ENCODE measurements at places on chromosomes 3 and 15. TPM values are rescaled to one million over a fixed set of nuclear protein-coding genes. Genes with fewer than 3 reads are reported as not detected.

- DNase-seq: no peak
Measured at GRCh38 chr3:187968883-187969580, 184.9 kb upstream of the LPP start.

DNA sequence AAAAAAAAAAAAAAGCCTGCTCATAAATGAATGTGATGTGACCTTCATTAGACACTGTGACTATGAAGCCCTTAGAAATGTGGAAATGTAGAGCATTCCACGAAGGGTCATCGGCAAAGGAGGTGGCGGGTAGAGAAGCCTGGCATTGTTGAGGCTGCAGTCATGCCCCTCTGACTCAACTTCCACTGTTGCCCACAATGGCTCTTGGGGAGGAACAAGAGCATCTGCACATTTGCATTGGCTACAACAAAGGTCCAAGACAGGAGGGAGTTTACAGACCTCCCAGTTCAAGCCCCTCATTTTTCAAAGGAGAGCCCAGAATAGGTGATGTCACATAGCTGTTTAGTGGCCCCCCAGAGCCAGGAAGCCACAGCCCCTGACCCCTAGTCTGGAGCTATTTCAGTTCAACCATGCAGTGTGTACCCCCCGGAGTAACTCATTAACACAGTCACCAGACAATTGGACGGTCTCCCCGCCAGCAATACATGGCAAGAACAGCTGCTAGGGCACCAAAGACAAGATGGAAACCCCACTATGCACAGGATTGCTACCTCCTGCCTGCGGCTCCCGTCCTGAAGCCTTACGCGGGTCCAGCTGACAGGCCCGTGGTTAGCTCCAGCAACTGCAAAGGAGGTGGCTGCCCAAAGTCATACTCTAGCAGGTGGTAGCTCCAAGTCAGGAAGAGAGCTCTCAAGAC is 56.2 kb downstream of the SH3BP5 start:
- no peak for DNase-seq

- DNase-seq: peak; percentile 93
Measured at GRCh38 chr3:187986514-187986934, 167.4 kb upstream of the LPP start.

- no peak for DNase-seq
Measured at GRCh38 chr3:7683426-7683825, 818.2 kb upstream of the LMCD1 start.

DNA sequence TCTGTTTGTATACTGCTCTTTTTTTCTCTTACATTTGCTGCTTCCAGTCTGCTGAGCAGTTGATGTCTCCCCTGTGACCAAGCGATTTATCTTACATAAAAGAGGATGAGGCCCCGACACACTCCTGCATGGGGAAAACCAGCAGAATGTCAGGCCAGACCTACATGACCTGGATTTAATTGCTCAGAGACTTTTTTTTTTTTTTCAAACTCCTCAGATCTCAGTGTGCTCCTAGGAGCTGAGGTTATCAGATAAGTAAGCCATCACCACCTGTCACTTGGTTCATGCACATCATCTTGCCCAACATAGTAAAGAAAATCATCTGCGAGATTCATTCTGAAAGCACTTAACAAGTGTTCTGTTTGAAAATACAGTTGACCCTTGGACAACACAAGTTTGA is 163.1 kb downstream of the PLCL2 start:
- no peak for DNase-seq

GRCh38 chr3:171309906-171310359 is 150.3 kb downstream of the TNIK start:
- no peak for DNase-seq

GRCh38 chr3:50408443-50408944 is 49.2 kb upstream of the TMEM115 start:
- DNase-seq: no peak

DNA sequence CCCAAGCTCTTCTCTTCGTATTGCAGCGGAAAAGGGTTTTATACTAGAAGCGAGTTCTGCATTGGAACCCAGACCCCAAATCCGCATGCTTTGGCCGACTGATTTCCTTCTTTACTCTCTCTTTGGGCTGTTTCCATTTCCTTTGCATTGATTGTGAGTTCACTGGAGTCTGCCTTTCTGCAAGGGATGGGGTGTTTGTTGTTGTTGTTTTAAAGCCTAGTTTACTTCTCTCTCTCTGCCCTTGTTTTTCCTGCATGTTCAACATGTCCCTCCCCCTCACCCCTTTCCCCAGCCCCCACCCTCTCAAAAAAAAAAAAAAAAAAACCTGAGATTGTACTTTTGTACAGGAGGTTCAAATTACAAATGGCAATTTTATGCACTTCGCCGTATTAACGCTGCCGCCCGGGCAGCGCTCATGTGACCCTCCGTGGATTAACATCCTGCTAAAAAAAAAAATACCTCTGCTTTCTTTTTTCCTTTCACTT is 2.2 kb downstream of the NR2F2 start:
- no peak for DNase-seq

Gene C3orf20
- 0.03 TPM for total RNA-seq

Gene EXD1
- total RNA-seq: not detected

Gene SLC38A3
- not detected for total RNA-seq

Gene GLDN
- 0.30 TPM for total RNA-seq

Gene KCNH8
- total RNA-seq: not detected

Gene GOLGA6D
- total RNA-seq: not detected

All from MG63 (cell line).